Inflammatory macrophage (primary cell): ENCODE measurements at places on chromosomes 2 and 18.

DNA sequence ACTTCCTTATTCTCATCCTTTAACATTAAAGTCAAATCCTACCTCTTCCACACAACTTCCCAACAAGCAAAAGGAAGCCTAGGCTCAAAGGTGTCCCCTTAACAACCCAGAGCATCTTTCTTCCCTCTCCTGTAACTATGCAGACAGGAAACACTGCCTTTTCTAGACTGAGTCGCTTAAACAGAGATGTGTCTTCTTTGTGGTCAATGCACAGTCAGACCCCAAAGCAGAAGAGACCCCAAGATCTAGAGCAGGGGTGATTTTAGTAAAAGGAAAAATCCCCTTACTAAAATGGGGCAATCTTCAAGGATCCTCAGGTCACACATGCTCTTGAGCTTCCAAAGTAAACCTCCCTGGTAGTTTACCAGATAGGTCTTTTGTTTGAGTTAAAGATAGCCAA is 86.6 kb upstream of the POMC start:
- no peak for DNase-seq

- peak; percentile 43 for DNase-seq
Measured at GRCh38 chr2:197919487-197919886, 115.1 kb downstream of the PLCL1 start.

GRCh38 chr2:58899692-58900091 is 658.6 kb upstream of the FANCL start:
- DNase-seq, result no peak

GRCh38 chr2:102256276-102256675 is 55.1 kb upstream of the IL1RL1 start:
- DNase-seq, result no peak

DNA sequence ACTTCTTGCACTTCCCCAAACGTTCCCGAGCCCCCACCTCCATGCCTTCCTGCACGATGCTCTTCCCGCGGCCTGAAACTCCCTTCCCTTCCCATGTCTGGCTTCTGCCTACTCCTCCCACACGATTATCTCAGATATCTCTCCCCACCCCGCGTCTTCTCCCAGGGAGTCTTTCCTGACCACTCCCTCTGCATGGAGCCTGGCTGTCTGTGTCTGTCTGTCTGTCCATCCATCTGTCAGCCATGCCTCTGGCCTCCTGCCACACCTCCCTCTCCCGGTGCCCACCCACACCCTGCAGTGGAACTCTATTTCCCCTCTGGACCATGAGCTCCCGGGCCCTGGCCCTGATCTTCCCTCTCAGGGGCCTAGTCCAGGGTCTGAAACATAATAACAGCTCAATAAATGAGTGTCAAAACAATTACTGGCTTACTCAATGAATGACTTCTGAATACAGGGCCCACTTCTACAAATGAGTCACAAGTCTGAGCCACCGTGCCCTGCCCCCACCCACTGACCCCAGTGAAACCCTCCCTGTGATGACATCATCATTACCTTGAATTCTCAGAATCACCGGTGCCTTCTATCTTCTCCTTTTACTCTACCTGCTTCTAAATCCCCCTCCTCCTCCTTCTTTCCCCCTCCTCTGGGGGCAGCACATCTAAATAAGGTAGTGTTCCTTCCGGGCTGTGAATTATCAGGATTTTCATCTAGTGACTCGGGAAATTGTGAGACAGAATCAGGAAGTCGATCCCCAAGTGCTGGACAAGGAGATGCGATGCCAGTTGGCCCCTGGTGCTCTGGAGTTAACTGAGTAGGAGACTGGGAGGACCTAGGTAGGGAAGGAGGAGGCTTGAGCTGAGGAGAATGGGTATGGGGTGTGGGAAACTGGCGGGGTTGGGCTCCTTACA is 46.1 kb upstream of the PLB1 start:
- peak; percentile 48 for DNase-seq

DNA sequence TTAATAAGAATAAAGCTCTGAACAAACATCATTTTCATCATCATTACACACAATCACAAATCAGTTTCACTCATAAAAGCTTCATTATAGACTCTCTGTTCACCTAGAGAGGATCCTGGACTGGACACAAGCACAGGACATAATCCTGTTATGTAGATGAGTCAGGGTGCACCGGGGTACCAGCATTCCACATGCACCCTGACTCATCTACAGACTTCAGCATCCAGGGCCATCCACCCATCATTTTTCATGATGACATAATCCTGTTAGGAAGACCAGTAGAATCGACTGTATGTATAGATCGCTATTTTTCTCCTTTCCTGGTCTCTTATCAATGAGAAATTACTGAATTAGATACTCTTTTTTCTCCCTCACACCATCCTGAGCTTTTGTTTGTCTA is 73.7 kb upstream of the PIK3C3 start:
- DNase-seq, result no peak
